ENCODE measurements at places on chromosomes 3 and 15.

DNA sequence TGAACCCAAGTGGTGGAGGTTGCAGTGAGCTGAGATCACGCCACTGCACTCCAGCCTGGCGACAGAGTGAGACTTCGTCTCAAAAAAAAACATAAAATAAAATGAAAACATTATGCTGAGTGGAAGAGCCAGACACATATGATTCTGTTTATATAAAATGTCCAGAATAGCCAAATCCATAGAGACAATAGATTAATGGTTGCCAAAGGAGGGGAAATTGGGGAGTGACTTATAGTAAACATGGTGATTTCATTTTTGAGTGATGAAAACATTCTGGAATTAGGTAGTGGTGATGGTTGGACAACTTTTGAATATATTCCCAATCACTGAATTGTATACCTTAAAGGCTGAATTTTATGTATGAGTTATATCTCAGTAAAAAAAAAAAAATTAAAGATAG, 172.0 kb upstream of the BFSP2 start:
- DNase-seq = no peak

- no peak for DNase-seq
These were observed 396.7 kb upstream of the RGMA start for GRCh38 chr15:93485438-93486327.

DNA sequence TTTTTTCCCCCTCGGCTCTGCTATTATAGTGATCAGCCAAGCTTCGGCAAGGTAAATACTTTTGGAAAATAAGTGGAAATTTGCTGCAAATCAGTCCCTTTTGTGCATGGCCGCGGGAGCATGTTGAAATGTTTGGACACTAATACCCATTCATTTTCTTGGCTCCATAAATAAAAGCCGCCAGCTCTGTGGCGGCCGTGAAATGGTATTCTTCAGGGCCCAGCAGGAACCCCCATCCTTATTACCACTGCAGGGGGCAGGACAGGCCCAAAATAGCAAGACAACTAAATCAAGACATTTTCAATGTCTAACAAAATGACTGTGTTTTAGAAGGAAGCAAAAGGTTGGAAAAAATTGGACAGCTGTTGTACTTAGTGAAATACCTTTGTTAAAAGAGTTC, 362.3 kb downstream of the NR2F2 start:
- DNase-seq = no peak

DNA sequence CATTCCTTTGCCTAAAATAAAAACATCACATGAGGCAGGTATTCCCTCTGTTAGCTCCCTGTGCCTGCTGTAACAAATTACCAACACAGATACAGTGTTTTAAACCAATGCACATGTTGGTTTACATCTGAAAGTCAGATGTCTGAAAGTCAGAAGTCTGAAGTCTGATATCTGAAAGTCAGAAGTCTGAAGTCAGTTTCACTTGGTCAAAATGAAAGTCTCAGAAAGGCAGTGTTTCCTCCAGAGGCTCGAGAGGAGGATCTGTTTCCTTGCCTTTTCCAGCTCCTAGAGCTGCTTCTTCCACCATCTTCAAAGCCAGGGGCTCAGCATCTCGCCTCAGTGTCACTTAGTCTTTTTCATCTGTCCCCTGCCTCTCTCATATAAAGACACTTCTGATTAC, 22.0 kb downstream of the SST start:
- no peak for DNase-seq
